ENCODE measurements at places on chromosomes 13 and 19.

DNA sequence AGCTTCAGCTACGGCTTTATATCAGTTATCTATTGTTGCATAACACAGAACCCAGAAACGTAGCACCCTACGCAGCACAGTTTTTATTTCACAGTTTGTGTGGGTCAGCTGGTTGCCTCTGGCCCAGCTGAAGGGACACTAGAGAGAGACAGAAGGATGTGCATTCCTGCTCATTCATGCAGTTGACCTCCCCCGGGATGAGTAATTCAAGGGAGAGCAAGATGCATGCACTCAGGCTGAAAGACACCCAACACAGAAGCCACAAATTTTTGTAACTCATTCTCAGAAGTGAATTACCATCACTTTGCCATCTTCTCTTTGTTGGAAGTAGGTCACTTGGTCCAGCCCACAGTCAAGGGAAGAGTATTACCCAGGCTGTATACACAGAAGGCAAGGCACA lies 89.5 kb downstream of the EFNB2 start:
- DNase-seq, result no peak

DNA sequence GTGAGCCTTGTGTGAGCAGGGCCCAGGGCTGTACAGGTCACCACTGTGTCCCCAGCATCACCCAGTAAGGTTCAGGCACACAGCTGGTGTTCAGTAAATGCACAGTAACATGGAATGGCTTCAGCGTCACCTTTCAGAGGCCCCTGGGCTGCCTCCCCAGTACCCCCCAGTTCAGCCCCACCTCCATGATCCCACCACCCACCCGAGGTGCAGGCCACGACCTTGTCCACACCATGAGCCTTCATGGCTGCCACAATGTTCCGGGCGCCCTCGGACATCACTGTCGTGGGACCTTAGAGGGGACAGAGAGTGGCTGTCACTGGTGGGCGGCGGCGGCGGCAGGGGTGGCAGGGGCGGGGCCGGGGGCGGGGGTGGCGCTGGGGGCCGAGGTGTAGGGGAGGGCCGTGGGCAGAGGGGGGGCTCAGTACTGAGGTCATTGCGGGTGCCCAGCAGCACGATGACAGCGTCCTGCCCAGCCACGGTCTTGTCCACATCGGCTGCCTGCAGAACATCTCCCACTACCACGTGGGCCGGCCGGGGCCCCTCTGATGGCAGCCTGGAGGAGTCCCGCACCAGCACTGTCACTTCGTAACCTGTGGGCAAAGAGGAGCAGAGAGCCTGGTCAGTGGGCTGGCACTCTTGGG lies 7.5 kb downstream of the BLVRB start:
- no peak for DNase-seq

GRCh38 chr13:83229574-83230305 lies 652.5 kb downstream of the SLITRK1 start:
- DNase-seq, result no peak

- peak; percentile 49 for DNase-seq
Measured at GRCh38 chr13:85405316-85405897, 393.8 kb downstream of the SLITRK6 start.

GRCh38 chr19:40519352-40520322 lies 52.8 kb downstream of the SPTBN4 start:
- DNase-seq, result no peak

- no peak for DNase-seq
Measured at GRCh38 chr19:5193192-5193591, 147.4 kb downstream of the PTPRS start.

DNA sequence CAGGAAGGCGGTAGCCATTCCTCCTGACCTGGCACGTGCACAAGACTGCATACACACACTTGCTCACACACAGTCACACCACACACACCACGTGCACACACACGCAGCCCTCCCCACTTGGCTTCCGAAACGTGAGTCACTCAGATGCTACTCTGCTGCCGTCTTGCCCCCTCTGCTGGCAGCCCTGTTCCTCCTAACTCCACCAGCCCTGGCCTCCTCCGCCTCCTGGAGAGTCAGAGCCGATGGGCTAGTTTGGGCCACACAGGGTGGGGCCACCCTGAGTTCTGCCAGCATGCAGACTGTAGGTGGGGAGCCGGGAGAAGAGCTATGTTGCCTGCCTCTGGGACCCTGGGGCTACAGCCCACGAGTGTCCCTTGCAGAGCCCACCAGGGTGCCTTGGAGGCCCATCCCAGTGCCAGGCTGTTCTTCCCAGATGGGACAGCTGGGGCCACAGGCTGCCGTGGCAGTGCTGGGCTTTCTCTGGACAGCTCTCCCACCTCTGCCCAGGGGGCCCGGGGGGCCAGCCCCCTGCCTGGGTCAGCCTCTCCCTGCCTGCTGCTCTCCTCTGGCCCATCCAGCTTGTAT lies 12.1 kb downstream of the PIN1 start:
- peak; percentile 8 for DNase-seq

- DNase-seq, result no peak
Measured at GRCh38 chr19:3620145-3620816, 6.3 kb downstream of the CACTIN start.

GRCh38 chr13:65808061-65808460 lies 1422.1 kb downstream of the PCDH9 start:
- DNase-seq, result no peak

DNA sequence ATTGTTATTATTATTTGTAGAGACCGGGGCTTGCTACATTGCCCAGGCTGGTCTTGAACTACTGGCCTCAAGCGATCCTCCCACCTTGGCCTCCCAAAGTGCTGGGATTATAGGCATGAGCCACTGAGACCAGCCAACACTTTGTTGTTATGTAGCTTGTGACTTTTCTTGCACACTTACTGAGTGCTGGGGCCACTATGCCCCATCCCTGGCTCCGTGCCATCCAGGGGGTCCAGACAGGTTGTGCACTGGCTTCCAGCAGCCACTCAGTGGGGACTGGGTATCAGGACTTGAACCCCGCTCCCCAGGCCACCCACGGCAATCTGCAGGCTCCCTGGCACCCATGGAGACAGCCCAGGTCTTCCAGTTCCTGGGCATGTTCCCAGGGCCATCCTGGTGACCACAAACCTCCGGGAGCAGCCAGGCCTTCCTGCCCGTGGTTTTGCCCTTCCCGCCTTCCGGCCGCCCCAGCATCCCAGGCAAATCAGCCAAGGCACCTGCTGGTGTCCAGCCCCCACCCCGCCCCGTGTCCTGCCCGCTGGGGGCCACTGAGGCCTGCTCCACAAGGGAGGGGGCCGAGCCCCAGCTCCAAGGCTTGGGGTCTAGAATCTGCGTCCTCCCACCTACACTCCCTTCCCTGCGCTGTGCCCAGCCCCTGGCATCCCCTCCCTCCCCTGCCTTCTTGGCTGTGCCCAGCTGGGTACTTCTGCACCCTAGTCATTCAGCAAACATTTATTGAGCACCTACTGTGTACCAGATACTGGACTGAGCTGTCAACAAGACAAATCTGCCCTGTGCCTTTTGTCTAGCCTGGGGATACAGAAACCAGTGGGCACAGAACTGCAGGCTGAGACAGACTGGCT lies 23.7 kb upstream of the SEMA6B start:
- no peak for DNase-seq

- DNase-seq, result peak; percentile 37
Measured at GRCh38 chr19:18995804-18996241, 37.5 kb downstream of the SUGP2 start.

- DNase-seq, result no peak
Measured at GRCh38 chr19:37361994-37362393, 8.9 kb upstream of the ZNF527 start.

- DNase-seq, result no peak
Measured at GRCh38 chr19:16442386-16443276, 29.1 kb downstream of the EPS15L1 start.

DNA sequence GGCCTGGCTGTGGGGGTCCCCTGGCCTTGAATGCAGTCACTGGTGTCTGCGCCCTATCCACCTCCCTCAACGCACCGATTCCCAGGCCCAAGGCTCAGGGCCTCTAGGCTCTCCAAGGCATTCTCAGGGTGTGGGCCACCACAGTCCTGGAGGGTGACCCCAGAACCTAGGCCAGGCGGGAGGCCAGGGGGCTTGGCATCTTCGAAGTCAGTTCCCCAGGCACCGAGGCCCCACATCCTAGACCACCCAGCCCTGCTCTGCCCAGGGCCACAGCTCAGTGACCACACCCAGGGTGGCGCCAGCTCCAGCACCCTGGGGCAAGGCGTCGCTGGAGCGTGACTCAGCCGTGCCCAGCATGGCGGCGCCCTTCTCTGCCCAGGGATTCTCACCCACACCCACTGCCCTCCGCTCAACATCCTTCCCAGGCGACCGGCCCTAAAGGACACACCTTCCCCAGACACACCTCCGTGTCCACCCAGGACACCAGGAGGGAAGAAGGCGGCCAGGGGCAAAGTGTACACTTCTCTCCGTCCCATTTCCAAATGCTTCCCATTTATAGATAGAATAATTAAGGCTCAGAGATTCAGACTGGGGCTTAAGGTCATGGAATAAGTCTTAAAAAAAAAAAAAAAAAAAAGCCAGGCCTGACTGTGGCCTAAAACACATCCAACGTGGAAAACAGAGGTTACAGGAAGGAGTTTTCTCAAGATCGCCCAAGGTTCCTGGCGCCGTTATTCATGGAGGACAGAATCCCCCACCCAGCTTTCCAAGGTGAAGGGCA lies 36.4 kb upstream of the NANOS3 start:
- DNase-seq, result no peak

DNA sequence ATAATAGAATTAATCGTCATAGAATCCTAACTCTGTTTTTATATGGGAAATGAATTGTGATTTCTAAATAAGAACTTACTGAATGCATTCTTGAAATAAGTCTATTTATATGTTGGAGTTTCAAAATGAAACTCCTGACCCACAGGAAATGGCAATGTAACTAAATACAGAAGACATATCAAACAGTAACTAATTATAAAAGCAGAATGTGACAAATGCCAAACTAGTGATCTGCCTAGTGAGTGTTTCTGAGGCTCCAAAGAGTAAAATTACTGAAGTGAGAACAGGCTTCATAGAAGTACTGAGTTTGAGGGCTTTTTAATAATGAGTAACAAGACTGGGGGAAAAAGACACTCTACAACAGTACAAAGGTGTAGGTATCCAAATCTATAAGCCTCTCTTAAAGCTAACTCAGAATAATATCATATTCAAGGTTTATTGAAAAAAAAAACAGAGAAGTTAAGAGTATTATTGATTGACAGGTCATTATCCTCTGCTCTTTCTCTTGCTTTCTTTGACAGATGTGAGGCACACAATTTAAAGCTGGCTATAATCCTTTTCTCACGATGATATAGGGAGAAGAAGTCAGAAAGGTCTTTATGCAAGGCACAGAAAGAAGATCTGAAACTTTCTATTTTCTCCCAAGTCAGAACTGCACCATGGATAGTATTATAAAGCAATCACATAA lies 17.4 kb upstream of the ATXN8OS start:
- DNase-seq, result no peak

DNA sequence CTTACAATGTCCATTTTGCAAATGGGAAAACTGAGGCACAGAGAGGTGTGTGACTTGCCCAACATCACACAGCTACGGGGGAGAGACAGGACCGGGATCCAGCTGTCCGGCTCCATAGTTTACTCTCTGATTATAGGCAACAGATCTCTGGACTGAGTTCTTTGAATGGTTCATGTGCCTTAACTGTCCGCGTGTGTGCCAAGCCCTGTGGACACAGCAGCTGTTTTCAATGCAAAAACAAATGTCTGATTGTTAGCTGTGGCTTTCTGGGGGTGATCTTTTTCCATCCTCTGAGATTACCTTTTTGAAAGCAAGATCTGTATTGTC lies 94.1 kb downstream of the KL start:
- DNase-seq, result no peak

Measured in amygdala (tissue), 56 donors.